ENCODE measurements at places on chromosomes 6 and 20. TPM values are rescaled to one million over a fixed set of nuclear protein-coding genes. Genes with fewer than 3 reads are reported as not detected.

GRCh38 chr6:52187098-52187497 lies 923 bp downstream of the IL17A start:
- no peak for DNase-seq

DNA sequence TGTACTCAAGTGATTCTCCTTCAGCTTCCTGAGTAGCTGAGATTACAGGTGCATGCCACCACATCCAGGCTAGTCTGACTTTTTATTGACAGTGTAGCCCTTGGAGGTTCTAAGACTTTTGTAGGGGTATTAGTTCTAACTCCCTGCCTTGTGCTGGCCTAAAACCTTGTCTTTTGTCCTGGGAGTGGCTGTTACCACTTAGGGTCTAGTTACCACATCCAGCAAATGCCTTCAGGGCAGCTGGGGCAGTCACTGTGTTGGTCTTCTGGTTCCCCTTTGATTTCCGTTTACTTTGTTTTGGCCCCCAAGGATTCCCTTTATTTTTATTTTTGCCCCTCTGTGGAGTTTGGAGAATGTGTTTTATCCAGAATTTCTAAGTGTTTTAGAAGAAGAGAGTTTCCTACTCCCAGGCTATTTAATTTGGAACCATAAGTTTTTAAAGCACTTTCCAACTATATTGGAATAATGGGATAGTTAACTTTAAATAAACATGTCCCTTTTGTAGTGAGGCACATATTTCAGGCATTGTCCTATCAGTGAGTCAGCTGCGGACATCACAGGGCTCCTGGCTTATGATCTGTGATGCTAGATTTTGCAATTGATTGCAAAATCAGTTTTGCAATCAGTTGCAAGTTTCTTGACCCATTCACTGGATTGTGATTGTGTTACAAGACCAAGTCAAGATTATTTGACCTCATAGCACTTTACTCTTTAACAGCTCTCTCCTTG lies 25.0 kb downstream of the IL22RA2 start:
- DNase-seq: no peak

DNA sequence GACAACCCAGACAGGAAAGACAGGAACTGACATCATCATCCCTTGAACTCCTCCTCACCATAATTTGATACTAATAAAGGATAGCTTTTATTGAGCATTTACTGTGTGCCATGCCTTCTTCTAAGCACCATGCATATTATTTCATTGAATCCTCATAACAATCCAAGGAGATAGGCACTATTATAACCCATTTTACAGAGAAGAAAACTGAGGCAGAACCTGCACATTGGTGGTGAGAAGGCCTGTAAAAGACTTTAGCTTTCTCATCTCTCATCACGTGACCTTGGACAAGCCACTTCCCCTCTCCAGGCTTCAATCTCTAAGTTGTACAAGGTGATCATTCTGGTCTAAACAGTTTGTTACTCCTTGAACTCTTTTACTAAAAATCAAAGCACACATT lies 34.5 kb upstream of the PREX1 start:
- DNase-seq: no peak

The SLC25A27 gene
- not detected for total RNA-seq

The VNN1 gene
- total RNA-seq: not detected

- no peak for DNase-seq
Observed at GRCh38 chr6:142846459-142846831, 98.5 kb downstream of the HIVEP2 start.

- no peak for DNase-seq
Observed at GRCh38 chr6:89539779-89540178, 98.8 kb downstream of the LYRM2 start.

DNA sequence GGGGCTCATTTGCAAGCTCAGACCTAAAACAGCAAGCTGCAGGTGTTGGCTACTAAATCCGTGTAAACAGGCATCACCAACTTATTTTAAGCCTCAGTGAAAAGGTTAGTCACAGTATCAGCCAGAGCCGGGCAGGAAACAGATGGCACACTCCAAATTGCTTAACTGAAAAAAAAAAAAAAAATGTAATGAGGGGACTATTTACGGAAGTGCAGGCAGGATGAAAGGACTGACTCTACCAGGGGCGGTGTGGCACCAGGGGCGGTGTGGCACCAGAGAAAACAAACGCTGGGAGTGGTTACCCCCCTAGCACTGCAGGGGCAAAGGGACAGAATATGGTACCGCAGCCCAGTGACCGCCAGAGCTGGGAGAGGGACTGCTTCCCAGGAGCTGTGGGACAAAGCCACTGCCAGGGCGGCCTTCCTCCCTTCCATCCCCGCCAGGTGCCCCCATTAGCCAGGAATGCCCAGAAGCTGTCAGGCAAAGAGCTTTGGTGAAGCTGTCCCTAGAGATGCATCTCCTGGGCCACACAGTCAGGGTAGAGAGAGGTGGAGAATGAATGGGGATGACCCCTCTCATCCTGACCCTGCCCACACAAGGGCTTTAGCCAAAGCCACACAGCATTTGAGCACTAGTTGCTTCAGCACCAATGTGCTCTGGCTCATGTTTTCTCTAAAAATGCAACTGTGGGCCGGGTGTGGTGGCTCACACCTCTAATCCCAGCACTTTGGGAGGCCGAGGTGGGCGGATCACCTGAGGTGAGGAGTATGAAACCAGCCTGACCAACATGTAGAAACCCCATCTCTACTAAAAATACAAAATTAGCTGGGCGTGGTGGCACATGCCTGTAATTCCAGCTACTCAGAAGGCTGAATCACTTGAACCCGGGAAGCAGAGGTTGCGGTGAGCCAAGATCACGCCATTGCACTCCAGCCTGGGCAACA lies 39.6 kb upstream of the GFOD1 start:
- peak; percentile 97 for DNase-seq

DNA sequence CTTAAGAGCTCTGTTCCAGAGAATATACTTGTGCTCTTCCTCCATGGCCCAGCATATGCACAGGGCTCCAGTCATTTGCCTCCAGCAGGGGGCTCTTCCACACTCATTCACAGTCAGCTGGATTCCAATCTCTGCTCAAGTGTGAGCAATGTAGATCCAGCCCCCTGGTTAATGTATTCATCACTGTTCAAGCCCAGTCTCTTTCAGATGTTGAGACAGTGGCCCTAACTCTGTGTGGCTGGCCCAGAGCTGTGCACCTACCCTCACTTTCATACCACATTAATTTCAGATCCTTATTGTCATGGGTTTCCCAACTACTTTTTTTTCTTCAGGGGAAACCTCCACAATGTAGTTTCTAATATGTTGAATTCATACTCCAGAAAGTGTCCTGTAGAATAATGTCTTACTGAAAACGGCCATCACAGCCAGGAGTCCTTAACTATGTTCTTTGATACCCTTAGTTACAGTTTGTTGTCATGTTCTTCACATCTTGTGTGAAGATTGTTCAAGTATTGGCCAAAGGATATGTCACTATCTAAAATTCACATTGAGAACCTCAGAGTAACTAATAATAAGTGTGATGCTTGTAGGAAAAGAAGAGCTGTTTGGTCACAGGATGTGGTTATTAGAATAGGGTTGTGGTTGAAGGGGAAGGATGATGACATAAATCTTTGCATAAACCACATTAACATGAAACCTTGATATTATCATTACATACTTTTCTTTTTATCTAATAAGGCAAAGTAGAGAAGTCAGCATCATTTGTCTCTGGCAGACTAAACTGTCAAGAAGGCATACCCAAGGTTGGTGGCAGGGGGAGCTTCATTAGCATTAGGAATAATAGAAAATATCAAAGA lies 14.4 kb upstream of the HLA-DQA1 start:
- DNase-seq: no peak

The RAET1E gene
- not detected for total RNA-seq

DNA sequence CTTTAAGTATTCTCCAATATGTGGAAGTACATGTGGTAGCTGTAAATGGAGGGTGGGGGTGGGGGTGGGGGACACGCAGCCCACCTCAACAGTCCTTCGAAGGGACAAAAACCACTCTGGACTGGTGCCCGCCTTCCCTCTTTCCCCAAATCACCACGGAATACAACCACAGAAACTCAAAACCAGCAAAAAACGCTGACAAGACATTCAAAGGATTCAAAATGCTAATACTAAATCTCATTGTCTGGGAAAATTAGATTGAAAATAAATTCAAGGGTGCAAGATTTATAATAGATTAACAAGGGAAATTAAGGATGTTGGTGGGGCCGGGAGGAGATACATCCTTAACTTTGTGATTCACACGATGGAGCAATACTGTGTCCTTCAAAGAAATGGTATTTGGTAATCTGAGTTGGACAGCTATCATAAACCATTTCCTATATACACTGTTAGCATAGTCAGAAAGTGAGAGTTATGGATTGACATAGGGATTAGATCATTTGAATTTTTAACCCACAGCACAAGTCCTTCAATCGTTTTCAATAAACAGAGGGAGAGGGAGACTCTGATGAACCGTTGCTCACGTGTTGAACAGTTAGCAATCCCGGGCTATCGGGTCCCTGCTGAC lies 766 bp upstream of the TBC1D22B start:
- DNase-seq: no peak

- no peak for DNase-seq
Observed at GRCh38 chr6:73800997-73801396, 105.0 kb downstream of the CD109 start.

The BMP5 gene
- not detected for total RNA-seq

DNA sequence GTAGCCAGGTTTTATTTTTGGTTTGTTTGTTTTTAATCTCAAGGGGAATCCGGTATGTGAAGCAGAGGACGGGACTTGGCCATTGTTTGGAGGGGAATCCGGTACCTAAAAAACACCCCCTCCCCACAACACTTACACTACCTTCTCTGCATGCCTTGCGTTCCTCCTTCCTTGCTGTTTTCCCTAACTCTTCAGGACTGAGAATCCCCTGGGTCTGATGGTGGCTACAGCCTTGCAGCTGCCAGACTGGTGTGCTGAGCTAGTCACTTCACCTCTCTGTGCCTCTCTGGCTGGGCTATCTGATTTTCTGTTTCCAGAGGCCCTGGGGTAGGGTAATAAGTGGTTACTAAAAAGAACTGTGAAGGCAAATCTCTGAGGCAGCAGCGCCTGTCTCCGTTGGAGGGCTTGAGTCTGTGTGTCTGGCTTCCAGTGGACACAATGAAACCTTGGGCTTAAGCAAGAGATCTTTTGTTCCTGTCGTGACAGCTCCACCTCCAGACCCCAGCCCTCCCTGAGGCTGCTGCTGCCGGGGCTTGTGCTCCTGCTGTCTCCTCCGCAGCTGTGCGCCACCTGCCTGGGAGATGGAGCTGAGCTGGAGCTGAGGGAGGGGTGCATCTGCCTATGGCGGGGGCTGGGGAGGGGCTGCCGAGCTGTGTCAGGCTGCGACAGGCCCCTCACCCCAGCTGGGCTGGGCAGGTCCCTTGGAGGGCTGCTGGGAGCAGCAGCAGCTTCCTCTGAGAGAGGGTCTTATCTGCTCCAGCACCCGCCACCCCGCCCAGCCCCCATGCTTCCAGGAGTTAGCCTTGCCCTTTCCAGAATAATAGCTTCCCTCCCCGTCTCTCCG lies 65.8 kb upstream of the CCDC167 start:
- DNase-seq: no peak

DNA sequence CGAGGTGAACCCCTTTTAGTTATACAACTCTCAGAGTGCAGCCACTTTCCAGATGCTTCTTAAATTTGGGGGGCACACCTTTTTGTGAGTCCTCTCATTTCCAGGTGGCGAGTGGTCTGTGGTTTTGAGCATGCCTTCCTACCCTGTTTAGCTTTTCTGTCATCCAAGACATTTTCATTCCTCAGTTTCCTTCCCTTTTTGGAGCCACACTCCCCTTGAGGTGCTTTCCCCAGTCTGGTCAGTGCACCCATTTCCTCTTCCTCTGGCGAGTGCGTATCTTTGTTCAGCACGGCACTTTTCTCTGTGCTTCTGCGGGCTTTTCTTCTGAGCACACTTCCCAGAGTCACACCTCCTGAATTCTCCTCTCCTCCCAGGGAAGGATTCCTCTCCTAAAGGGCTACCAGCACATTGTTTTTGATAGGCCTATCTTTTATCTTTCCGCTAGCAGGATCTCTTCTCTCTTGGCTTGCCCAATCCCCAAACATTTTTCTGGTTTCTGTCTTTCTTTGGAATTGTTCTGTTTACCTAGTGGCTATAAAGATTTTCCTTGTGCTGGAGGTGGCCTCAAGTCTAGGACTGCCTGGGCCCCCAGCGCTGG lies 1.4 kb downstream of the PHF20 start:
- DNase-seq: no peak

DNA sequence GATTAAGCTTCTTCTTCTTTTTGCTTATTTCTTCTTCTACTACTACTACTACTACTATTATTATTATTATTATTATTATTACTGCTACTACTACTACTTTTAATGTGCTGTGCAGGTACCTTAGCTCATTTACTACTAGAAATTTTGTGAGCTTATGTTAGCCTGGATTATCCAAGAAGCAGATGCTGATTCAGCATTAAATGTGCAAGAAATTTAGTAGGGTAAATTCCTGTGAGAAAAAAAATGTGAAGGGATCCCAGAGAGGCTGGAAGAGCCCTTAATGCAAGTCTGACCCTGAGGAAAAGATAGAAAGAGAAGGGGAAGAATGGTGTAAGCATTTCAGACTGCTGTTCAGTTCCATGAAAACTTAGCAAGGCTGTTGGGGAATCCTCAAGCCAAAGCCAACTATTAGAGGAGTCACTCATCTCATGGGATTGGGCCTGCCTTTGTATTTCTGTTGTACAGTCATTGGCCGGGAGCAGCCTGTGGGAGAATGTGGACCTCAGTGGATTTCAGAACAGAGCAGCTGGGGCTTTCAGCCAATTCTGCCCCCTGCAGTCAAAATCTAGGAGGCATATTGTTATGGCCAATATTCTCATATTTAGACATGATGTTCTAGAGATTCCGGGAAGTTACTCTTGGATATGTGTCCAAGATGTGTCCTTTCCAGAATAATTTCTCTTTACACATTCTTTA lies 37.2 kb upstream of the TSPYL1 start:
- no peak for DNase-seq

GRCh38 chr6:15269011-15269410 lies 23.1 kb downstream of the JARID2 start:
- DNase-seq: no peak

- DNase-seq: peak; percentile 61
Observed at GRCh38 chr6:111997853-111998208, 56.1 kb upstream of the CCN6 start.

GRCh38 chr6:149270616-149271015 lies 46.9 kb upstream of the TAB2 start:
- no peak for DNase-seq

DNA sequence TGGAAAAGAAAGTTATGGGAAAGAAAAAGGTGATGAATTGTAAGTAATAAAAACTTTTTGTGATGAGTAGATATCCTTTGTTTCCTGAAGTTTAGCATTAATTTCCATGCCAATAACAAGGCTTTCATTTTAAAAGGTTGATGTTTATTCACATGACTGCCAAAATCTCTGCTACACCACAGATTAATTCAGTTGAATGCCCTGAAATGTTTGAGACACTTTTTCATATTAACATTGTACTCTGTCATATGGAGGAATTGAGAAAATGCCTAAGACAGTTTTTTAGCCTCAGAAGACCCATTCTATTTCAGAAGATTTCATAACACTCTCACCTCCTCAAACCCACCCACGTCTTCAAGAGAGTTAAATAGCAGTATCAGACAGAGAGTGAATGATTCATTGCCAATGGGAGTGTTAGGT lies 115.5 kb downstream of the ADGRG6 start:
- no peak for DNase-seq

DNA sequence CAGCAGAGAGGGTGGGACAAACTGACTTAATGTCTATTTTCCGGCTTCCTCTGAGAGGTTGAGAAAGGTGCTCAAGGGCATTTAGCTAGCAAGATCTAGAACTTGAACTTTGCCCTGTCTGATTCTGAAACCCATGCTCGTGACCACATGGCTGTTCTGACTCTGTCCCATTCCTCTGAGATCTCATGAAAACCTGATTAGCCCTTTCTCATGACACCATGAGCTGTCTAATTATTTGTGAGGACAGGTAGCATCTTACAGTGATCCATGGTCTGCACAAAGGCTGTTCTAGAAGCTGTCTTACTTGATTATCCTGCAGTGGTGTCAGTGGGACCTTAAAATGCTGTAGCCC lies 89.6 kb upstream of the TOX2 start:
- no peak for DNase-seq

All from G401 (cell line).